ENCODE measurements at places on chromosomes 5 and 9. TPM values are rescaled to one million over a fixed set of nuclear protein-coding genes. Genes with fewer than 3 reads are reported as not detected.

KCNMB1 gene
- 1.8 TPM for total RNA-seq

ITK gene
- 0.44 TPM for total RNA-seq

DNA sequence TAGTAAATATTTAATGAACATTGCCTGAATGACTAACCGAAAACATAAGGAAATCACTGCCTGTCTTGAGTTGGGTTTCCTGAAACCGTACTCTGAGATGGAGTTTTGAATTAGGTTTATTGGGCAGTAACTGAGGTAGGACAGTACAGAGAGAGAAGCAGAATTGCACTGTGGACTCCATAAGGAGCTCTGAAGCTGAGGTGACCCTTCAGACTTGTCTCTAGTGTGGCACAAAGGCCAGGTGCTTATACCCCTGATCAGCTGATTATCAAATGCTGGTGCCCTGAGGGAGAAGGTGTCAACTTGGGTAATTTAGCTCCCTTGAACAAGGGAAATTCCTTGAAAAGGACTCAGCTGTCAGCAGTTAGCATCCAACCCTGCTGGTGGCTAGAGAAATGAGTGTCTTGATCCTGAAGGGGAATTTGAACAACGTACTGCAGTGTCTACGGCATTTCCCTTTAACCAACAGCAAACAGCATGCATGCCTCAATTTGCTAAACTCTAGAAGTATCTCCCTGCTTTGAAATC is 135.0 kb upstream of the SMARCA2 start:
- no peak overlapping the region for H3K4me3 ChIP-seq
- no peaks in the 10 kb centered on the region for H3K36me3 ChIP-seq
- H3K27ac ChIP-seq = no peak overlapping the region
- no peaks in the 10 kb centered on the region for H3K4me1 ChIP-seq
- H3K27me3 ChIP-seq = no peaks in the 10 kb centered on the region
- DNase-seq = no peak

DNA sequence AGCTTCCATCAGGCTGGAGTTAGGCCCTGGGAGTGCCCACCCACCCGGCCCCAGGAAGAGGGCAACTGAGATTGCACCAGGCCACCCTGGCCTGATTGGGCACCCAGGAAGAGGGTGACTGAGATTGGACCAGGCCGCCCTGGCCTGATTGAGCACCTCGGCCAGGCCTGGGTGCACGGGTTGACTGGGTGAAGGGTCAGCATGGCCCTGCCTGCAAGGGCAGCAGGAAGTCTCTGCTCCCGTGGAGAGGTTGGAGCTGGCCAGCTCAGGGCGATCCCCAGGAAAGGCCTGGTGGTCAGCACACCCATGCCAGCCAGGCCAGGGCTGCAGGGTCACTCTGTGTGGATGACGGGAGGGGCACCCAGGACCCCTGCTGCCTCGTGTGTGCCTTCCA is 11.8 kb downstream of the ADAMTSL2 start:
- H3K36me3 ChIP-seq = no peaks in the 10 kb centered on the region
- no peak for DNase-seq
- H3K27me3 ChIP-seq = no peaks in the 10 kb centered on the region

GRCh38 chr5:159850160-159850559 is 66.1 kb upstream of the ADRA1B start:
- H3K27ac ChIP-seq = peak overlapping the region; percentile 44
- H3K4me1 ChIP-seq = no peaks in the 10 kb centered on the region
- H3K36me3 ChIP-seq = no peaks in the 10 kb centered on the region
- no peak overlapping the region for H3K4me3 ChIP-seq
- DNase-seq = no peak
- H3K27me3 ChIP-seq = no peaks in the 10 kb centered on the region

GRCh38 chr9:26561928-26562327 is 330.7 kb downstream of the CAAP1 start:
- H3K27ac ChIP-seq = no peak overlapping the region
- H3K4me3 ChIP-seq = no peak overlapping the region
- DNase-seq = no peak
- no peaks in the 10 kb centered on the region for H3K4me1 ChIP-seq

- no peaks in the 10 kb centered on the region for H3K4me1 ChIP-seq
- H3K36me3 ChIP-seq = no peaks in the 10 kb centered on the region
- H3K4me3 ChIP-seq = no peak overlapping the region
- H3K27ac ChIP-seq = peak overlapping the region; percentile 55
Observed at GRCh38 chr5:5658226-5658625, 235.7 kb downstream of the ICE1 start.

- no peak overlapping the region for H3K4me3 ChIP-seq
- no peaks in the 10 kb centered on the region for H3K4me1 ChIP-seq
- no peaks in the 10 kb centered on the region for H3K27me3 ChIP-seq
- DNase-seq = no peak
Observed at GRCh38 chr9:38272710-38273109, 119.8 kb upstream of the ALDH1B1 start.

GRCh38 chr5:139088024-139088423 is 110.1 kb downstream of the SIL1 start:
- DNase-seq = no peak
- peaks cover 19% of the 10 kb centered on the region for H3K4me1 ChIP-seq
- H3K36me3 ChIP-seq = no peaks in the 10 kb centered on the region
- no peaks in the 10 kb centered on the region for H3K27me3 ChIP-seq
- no peak overlapping the region for H3K4me3 ChIP-seq

DNA sequence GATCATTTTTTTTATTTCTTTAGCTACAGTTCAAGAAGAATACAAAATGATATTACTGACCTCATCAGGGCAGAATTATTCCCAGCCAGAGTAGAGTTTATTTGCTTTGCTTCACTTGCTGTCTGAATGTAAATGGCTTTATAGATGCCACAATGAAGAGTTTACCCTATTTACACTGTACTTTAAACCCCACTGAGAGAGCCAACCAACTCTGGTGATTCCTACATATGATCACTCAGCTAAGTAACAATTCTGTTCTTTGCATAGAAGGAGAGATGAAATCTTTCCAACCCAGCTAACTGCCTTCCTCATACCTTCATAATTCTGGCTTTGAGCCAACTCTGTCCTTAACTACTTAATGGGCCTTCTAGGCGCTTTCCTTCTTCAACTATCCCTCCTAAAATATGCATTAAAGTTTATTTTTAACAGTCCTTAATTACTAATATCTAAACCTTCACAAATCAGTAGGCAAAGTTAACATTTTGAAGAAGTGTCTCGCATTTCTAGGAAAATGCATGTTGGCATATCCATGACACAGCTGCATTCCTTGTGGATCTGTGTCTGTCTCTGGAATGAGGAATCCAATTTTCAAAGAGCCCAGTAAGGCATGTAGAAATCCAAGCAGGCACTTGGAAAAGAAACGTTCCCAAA is 284.8 kb upstream of the GRAMD2B start:
- no peaks in the 10 kb centered on the region for H3K36me3 ChIP-seq
- no peak overlapping the region for H3K27ac ChIP-seq
- H3K27me3 ChIP-seq = no peaks in the 10 kb centered on the region
- no peak overlapping the region for H3K4me3 ChIP-seq
- no peaks in the 10 kb centered on the region for H3K4me1 ChIP-seq

- no peak overlapping the region for H3K4me3 ChIP-seq
- H3K27me3 ChIP-seq = no peaks in the 10 kb centered on the region
- H3K36me3 ChIP-seq = no peaks in the 10 kb centered on the region
- no peaks in the 10 kb centered on the region for H3K4me1 ChIP-seq
- no peak for DNase-seq
Observed at GRCh38 chr5:35668319-35668718, 50.7 kb downstream of the SPEF2 start.

EQTN gene
- total RNA-seq = not detected

GRCh38 chr5:127311781-127312525 is 21.4 kb downstream of the MEGF10 start:
- no peak overlapping the region for H3K4me3 ChIP-seq
- no peaks in the 10 kb centered on the region for H3K36me3 ChIP-seq
- no peaks in the 10 kb centered on the region for H3K4me1 ChIP-seq
- H3K27me3 ChIP-seq = no peaks in the 10 kb centered on the region
- no peak for DNase-seq

DNA sequence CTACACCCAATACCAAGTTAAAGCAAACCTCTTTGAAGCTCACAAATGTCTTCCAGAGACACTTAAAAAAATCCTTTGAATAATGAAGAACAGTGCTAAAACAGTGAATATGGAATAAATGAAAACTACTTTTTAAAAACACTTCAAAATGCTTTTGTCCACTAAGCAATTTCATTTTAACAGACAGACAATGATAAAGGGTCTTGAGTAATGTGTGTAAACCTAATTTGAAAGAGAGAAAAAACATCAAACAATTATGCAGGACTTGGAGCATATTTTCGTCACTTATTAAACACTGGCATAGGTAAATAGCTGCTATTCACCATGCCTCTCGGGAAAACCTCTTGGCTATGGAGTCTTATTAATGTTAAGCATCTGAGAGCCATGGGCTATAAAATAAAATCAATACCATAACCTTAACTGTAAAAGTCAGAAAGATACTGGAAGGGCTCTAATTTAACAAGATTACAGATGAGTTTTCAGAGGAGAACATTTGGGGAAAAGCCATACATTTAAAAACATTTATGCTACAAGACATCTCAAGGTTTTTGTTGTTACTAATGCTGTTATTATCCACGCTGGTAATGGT is 177.8 kb downstream of the NFIB start:
- H3K4me3 ChIP-seq = no peak overlapping the region
- DNase-seq = no peak
- no peaks in the 10 kb centered on the region for H3K4me1 ChIP-seq

All from tibial nerve (tissue), 4 donors.